Fibroblast of the aortic adventitia (primary cell): ENCODE measurements at places on chromosomes 2 and 18.

DNA sequence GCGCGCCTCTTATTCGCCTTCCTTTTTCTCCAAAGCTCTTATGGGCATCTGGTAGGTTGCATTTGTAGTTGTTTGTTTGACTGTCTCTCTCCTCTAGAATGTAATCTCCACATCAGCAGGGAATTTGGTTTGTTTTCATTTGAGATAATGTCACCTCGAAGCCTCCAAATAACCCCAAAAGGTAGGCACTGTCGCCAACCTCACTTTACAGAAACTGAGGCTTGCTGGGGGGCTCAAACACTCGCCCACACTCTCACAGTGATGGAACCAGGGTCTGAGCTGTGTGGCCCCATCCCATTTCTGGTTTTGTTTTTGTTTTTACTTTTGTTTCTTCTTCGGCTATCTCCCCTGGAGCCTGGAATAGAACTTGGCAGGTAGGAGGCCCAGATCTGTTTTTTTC is 172.2 kb upstream of the MYCN start:
- no peak for DNase-seq

- no peak for DNase-seq
These were observed 330.8 kb downstream of the NUP35 start for GRCh38 chr2:183455056-183455455.

DNA sequence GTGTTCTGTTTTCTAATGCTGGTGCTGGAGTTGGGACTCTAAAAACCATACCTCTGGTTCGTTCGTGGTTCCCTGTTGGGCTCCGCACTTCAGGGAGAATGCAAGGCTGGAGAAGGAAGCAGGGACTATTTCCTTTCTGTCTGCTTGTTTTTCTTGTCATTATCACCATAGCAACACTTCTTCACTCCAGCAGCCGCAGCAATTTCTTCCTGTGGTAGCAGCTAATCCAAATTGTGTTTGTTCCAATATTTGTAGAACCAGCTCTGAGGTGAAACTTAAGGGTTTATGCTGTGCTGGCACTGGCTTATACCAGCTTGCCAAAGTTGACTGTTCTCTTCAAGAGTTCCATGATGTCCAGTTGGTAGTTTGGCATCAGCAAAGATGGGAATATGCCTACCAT is 301.4 kb upstream of the SYT4 start:
- DNase-seq: no peak

- peak; percentile 52 for DNase-seq
These were observed 34.0 kb downstream of the EML6 start for GRCh38 chr2:54757500-54757899.

DNA sequence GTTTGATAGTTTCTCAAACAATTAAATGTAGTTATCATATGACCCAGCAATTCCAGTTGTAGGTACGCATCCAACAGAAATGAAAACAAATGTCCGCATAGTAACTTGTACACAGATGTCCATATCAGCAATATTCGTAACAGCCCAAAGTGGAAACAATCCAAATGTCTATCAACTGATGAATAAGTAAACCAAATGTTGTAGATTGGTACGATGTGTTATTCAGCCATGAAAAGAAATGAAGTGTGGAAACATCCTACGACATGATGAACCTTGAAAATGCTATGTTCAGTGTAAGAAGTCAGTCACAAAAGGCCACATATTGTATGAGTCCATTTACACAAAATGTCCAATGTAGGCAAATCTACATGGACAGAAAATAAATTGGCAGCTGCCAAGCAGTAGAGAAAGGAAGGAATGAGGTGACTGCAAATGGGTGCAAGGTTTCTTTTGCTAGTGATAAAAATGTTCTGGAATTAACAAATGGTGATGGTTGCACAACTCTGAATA is 26.9 kb downstream of the GAREM1 start:
- no peak for DNase-seq
